Lower lobe of right lung (tissue), 2 donors: ENCODE measurements at places on chromosomes 2 and 18. TPM values are rescaled to one million over a fixed set of nuclear protein-coding genes. Genes with fewer than 3 reads are reported as not detected.

PIEZO2 gene
- total RNA-seq: 11.1 TPM

- H3K27me3 ChIP-seq: no peaks in the 10 kb centered on the region
- no peaks in the 10 kb centered on the region for H3K4me1 ChIP-seq
- no peaks in the 10 kb centered on the region for H3K36me3 ChIP-seq
- no peak for DNase-seq
These were observed 105.5 kb upstream of the ACKR3 start for GRCh38 chr2:236464140-236464539.

DNA sequence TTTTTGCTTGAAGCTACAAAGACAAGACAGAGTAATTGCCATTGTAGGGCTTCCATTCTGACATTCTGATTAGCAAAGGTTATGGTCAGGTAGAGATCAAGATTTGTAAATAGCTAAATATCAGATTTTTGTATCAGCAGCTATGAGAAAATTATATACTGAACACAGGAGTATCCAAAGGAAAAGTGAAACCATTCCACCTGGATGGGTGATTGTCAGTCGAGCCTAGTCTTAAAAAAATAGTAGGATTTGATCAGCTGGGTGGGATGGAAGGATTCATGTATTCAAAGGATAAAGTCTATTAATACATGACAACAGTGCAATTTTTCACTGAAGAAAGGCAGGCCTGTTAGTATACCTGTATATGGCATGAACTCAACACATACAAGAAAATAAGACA lies 222.7 kb downstream of the GCA start:
- no peaks in the 10 kb centered on the region for H3K36me3 ChIP-seq
- no peak overlapping the region for H3K4me3 ChIP-seq
- H3K27ac ChIP-seq: no peak overlapping the region
- H3K27me3 ChIP-seq: no peaks in the 10 kb centered on the region

- H3K4me1 ChIP-seq: no peaks in the 10 kb centered on the region
- H3K4me3 ChIP-seq: no peak overlapping the region
- H3K36me3 ChIP-seq: no peaks in the 10 kb centered on the region
These were observed 66.0 kb downstream of the CDH2 start for GRCh38 chr18:28110924-28111323.

DNA sequence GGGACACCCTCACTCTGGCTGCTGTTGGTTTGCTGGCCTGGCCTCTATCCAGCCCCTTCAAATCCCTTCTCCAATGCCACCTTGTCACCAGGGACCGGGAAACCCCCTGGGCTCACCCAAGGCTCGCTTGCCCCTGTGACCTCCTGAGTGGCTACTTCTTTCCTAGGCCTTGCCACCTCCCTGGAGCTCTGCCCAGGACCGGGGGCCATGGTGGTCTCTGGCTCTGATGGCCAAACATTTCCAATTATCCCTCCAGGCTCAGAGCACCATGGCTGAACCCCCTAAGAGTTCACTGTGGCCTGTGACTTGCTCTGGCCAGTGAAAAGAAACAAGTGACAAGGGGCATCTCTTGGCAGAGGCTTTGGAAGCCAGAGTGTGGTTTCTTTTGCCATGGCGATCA lies 237.6 kb downstream of the TFCP2L1 start:
- H3K27me3 ChIP-seq: peaks cover 11% of the 10 kb centered on the region
- DNase-seq: no peak
- H3K4me3 ChIP-seq: no peak overlapping the region
- no peaks in the 10 kb centered on the region for H3K36me3 ChIP-seq
